CD4-positive, alpha-beta memory T cell (primary cell): ENCODE measurements at places on chromosomes 11 and 22.

DNA sequence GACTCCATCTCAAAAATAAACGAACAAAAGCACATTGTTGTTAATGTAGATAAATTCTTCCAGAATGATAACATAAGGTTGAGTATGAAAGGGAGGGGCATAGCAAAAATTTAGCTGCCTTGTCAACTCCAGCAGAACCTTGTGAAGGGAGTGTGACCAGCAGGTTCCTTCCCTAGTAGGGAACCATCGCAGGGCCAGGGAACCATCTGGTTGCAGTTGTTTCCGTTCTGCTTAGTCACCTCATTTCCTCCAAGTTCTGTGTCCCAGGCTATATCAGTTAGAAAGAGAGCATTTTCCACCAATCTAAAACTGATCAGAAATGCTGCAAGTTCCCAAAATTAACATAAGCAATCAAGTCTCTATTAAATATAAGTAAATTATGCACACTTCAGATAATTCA, 126.7 kb upstream of the BLID start:
- DNase-seq, result no peak

GRCh38 chr22:35892192-35892591, 136.4 kb downstream of the RBFOX2 start:
- no peak for DNase-seq

DNA sequence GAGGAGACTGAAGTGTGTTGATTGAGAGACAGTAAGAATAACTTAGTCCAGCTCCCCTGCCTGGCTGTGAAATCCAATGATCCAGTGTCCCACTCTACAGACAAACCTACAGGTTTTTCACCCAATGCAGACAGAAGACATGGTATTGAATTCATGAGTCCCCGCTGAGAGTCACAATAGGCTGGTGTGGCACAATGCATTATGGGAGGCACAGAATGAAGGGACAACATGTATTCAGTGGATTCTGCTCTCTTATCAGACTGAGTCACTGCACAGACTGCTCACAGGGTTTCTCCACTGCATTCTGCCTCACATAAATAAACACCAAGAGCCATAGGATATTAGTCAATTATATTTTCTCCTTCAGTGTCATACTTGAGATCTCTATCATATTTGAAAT, 55.2 kb upstream of the TOP3B start:
- no peak for DNase-seq

DNA sequence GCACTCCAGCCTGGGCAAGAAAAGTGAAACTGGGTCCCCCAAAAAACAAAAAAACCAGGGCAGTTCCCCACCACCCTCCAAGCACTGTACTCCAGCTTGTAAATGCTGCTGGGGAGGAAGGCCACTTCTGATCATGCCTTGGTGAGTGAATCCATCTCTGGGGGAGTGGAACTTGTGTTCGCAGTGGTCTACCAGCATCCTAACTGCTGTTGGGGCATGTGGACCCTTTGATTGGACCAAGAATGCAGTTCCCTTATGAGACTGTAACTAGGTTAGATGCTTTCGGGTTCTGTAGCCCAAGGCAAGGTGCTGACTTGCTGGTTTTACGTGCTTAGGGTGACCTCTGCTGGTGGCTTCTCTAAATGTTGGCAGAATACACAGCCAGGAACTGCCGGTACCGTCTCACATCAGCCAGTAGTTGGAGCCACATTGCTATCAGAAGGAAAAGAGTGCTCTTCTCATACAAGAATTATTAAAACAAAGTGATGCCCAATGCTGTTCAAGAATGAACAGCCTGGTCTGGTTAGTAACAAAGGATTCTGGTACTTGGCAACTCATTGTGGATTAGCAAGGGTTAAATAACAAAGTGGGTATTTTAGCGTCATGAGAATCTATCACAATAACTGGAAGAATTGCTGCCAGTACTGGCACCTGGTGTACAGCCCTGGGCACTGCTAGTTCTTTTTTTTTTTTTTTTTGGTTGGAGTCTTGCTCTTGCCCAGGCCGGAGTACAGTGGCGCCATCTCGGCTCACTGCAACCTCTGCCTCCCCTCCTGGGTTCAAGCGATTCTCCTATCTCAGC, 13.0 kb downstream of the EIF1AD start:
- peak; percentile 94 for DNase-seq

DNA sequence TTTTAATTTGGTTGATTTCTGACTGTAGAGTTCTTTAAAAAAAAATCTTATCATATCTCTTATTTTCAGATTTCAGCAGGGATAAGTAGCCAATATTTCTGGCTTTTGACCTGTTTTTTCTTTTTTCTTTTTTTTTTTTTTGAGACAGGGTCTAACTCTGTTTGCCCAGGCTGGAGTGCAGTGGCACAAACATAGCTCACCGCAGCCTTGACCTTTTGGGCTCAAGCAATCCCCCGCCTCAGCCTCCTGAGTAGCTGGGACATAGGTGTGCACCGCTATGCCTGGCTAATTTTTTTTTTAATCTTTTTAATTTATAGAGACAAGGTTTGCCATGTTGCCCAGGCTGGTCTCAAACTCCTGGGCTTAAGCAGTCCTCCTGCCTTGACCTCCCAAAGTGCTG, 23.9 kb upstream of the ZBTB44 start:
- no peak for DNase-seq

DNA sequence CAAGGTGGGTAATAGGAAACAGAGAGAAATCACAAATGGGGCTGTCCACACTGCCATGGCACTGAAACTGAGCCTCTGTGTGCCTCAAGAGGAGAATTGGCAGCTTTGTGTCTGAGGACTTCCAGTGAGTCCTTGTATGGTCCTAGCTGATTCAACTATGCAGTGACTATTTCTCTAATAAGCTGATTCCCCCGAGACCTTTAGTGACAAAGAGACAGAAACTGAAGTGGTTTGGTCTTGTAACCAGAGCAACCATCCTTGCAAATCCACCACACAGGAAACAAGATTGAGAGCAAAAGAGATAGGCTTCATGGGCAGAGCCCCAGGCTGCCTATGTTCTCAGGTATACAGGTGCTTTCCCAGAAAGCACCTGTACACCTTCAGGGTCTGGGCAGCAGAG, 1038.5 kb downstream of the NTM start:
- DNase-seq, result no peak

DNA sequence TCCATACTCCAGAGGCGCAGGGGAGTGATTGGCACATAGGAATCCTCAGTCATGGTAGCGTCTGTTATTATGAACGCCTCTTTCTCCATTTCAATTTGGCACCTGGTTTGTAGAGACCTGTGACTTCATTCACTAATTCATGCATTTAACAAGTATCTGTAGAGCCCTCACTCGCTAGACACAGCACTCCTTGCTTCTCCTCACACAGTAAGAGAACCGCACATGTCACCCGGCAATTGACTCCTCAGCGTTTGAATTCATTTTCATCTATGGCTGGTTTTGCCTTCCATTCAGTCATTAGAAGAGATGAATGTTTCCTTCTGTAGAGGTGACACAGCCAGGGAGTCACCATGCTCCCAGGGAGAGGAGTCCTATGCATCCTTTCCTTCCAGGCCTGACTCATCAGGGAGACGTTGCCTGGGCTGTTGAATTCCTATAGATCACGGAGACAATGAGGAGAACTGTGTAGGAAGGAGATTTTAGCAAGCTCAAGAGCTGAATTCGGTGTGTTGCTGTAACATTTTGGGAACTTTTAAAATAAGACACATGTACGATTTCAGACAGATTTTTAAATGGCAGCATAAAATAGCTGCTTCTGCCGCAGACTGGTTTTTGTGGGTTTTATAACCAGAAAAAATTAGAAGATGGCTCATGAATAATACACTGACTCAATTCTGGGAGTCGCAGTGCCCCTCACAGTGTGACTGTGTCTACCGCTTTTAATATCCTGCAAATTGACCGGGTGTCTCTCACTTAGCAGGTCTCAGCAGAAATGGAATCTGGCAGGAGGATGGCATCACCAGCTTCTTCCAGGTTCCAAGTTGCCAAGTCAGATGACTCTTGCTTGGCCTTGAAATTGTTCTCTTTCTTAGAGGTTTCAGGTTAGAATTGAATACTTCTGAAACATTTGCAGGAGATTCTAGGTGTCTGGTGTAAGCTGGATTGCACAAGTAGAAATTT, 44.4 kb upstream of the CLMP start:
- no peak for DNase-seq

DNA sequence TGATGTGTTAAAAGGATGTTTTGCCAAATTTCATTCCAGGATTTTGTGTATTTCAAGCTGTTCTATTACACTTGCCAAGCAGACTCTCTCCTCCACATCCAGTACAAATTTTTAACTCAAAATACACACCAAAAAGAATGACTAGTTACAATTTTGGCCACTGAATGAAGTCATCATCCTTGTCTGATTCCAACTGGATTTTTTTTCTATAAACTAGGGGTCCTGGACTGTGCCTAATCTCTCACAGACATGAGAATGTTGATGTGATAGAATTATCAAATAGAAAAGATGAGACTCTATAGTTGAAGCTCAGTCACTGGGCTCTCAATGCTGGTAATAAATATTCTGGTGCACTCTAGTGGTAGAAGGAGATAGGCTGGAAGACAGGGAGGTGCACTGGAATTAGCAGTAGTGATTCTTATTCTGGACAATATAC, 85.8 kb downstream of the FANCF start:
- DNase-seq, result no peak

- DNase-seq, result no peak
Measured at GRCh38 chr11:115060840-115061239, 382.5 kb downstream of the NXPE2 start.

DNA sequence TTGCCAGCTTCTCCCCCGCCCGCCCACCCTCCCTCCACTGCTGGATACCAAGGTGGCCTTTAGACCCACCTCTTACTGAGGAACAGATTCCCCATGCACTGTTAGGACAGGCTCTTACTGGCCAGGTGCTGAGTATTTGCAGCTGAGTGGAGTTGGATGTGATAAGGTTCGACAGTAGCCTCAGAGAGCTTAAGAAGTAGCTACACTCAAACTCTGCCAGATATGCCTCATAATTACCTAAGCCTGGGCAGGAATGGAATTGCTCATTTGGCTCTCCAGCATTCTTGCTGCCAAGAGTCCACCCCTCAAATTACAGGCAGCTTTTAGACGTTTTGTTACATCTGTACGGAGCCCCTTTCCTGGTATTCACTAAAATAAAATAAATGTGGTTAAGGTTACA, 9.6 kb downstream of the FAM181B start:
- no peak for DNase-seq

DNA sequence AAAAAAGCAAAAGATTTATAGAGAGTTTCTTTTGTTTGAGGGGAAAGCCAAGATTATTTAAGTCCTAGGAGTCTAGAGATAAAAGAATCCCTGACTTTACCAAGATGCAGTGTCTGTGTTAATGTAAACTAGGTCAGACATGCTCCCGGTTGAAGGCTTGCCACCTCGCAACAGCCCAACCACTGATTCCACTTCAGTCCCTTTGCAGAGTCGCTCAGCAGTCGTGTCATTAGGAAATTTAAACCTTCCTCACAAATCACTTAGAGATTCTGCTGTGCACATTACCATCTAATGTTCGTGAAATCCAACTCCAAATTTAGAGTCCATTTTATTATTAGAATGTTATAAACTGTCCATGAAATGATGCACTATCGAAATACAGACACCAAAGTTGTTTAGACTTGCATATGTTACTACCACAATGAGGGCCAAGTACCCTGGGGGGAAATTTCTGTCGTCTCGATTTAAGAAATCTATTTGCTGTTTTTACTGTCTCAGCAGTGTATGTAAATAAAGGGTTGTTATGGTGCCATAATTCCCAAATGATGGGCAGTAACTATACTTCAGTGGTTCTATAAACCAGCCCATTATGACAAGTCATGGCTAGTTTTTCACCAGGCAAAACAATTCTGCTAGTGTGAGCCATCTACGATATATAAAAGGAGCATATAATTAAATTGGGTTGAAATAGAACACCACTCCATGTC, 101.4 kb upstream of the MTNR1B start:
- no peak for DNase-seq

DNA sequence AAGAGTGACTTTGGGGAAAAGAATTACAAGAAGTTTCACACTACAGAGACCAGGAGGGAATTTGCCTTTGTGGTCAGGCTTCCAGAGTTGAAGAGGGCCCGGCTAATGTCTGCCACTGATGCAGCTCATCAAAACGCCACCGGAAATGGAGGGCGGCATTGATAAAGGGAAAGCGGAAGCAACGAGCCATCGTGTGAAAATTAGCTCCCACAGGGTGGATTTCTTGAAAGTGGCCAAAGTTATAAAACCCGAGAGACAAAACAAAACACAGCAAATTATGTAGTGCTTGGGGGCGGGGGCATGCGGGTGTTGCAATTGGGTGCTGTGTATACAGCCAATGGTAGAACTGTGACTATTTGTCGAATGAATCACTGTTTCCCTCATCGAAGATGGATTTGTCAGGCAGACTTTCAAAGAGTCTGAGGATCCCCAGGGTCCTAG, 113.0 kb downstream of the ADAMTS15 start:
- DNase-seq, result no peak

DNA sequence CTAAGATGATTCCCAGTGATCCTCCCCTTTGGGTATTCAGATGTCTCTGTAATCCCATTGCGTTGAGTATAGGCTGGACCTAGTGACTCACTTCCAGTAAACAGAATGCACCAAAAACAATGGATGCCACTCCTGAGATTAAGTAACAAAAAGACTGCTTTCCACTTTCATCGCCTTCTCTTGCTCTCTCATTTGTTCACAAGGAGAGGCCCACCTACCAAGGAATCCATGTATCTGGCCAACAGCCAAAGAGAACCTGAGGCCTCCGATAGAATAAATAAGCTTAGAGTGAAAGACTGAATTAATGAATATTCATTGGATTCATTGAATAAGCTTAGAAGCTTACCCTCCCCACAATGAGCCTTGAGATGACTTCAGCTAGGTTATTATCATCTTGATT, 454.6 kb downstream of the KCNA4 start:
- DNase-seq, result no peak

GRCh38 chr11:16893456-16894066, 120.7 kb downstream of the PLEKHA7 start:
- DNase-seq, result no peak

GRCh38 chr11:74777038-74777437, 28.4 kb downstream of the RNF169 start:
- DNase-seq, result no peak

DNA sequence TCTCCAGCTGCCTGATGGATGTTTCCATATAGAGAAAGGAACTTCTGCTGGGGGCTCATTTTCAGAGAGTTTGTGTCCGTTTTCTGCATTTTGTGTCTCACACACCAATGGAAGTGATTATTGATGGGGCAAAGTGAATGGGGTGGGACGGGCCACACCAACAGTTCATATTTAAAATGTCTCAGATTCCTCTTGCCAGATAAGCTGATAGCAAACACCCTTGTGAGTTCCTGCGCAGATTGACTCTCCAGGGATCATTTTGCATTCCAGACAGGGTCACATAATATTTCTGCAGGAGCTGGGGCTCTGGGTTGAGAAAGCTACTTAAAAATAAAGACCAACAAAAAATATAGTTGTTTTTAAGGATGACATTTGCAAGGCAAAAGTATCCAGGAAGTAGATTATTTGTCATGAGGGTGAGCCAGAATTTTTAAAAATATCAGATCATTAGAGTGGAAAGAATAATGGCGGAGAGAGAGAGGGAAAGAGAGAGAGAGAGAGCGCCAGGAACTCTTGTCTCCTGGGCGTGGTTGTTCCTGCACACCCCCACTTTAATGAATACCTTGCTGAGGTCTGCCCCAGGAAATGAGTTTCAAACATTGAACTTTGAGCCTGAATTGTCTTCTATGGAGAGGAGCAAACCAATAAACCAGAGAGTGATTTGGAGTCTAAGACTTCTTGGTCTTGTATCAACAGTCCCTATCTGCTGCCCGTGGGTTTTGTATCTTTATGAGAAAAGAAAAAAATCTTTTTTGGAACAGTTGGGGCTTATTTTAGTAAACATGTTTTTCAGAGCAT, 33.3 kb downstream of the MICAL2 start:
- no peak for DNase-seq
